ENCODE measurements at places on chromosomes 2 and 18.

- DNase-seq, result no peak
Observed at GRCh38 chr2:135590619-135591260, 59.5 kb downstream of the R3HDM1 start.

DNA sequence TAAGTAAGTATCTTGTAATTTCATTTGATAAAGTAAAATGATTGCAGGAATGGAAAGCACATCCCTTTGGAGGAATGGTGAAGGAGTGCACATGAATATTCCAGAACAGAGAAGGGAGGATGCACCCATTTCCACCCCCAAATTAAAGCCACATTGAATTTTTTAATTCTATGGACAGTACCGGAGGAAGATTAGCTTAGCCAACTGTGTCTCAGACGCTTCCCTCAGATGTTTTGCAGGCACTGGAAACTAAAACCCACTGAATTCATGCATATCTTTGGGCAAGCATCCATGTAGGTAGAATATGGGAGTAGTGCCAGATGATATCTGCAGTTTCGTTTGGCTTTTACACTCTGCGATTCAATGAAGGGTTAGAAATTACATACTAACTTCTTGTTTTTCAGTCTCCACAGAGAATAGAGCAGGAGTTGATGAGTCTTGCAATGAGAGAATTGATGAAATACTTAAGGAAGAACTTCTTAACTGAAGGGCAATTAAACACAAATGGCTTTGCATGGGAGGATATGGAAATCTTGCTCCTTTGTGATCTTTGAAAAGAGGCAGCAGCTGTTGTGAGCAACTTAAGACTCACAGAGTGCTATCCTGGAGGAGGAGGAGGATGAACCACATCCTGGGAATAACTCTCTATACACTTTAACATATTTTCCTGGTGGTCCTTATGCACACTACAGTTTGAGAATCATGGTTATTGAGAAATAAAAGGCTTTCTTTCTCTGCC lies 71.7 kb upstream of the MYO3B start:
- no peak for DNase-seq

GRCh38 chr2:147086715-147087114 lies 758.1 kb upstream of the ACVR2A start:
- no peak for DNase-seq

DNA sequence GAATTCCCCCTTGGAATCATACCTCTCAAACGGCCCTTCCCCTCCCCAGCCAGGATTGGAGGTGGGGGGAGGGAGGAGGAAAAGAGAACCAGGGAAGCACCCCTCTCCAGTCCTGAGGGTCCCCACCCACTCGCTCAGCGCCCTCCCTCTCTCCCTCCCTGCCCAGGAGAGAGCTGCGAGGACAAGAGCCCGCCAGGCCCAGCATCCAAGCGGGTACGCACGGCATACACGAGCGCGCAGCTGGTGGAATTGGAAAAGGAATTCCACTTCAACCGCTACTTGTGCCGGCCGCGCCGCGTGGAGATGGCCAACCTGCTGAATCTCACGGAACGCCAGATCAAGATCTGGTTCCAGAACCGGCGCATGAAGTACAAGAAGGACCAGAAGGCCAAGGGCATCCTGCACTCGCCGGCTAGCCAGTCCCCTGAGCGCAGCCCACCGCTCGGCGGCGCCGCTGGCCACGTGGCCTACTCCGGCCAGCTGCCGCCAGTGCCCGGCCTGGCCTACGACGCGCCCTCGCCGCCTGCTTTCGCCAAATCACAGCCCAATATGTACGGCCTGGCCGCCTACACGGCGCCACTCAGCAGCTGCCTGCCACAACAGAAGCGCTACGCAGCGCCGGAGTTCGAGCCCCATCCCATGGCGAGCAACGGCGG lies 14.4 kb downstream of the HOXD3 start:
- peak; percentile 70 for DNase-seq

DNA sequence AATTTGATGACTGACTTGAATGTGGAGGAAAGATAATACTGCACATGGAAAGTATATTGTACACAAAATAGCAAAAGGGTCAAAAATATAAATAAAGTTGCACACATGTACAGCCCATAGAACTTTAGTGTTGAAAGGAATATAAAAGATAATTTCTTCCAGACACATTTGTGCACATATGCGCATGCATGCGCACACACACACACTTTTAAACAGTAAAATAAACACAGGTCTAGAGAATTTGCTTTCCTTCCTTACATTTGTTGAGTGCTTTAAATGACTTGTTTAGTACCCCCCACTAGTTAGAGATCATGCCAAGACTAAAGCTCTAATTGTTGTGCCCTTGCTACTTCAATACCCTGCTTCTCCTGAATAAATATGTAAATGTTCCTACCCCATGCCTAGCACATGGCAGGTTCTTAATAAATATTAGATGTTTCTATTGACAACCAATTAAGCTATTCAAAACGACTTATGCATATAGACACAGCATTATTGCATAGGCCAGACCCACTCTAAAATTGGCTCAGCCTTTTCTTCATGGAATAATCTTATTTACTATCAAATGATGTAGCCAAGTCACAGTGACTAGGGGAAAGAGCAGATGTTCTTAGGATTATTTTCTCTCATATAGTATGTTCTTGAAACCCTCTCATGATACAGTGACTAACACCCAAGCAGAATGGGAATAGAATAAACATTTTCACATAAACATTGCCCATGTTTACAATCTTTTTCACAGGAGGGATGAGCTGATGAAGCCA lies 165.5 kb upstream of the ACVR2A start:
- no peak for DNase-seq

- no peak for DNase-seq
Observed at GRCh38 chr2:105950521-105951383, 206.0 kb downstream of the NCK2 start.

- no peak for DNase-seq
Observed at GRCh38 chr18:51716277-51716676, 518.8 kb upstream of the MEX3C start.

DNA sequence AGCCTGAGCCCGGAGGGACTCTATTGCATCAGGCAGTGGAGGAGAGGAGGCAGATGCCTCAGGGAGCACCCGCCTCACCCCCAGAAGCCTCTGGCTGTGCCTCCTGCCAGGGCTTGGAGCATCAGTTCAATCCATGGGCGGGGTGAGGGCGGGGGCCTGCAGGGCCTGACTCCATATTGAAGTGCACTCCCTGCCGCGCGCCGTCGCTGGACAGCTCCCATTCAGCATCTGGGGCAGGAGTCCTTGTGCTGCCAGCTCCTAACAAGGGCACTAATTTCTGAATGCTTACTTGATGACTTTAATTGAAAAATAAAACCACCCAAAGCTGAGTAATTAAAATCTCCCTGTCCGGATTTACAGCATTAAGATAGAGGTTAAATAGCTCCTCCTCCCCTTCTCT lies 23.8 kb downstream of the C1QL2 start:
- no peak for DNase-seq

- DNase-seq, result no peak
Observed at GRCh38 chr2:152611458-152612231, 105.6 kb downstream of the PRPF40A start.

DNA sequence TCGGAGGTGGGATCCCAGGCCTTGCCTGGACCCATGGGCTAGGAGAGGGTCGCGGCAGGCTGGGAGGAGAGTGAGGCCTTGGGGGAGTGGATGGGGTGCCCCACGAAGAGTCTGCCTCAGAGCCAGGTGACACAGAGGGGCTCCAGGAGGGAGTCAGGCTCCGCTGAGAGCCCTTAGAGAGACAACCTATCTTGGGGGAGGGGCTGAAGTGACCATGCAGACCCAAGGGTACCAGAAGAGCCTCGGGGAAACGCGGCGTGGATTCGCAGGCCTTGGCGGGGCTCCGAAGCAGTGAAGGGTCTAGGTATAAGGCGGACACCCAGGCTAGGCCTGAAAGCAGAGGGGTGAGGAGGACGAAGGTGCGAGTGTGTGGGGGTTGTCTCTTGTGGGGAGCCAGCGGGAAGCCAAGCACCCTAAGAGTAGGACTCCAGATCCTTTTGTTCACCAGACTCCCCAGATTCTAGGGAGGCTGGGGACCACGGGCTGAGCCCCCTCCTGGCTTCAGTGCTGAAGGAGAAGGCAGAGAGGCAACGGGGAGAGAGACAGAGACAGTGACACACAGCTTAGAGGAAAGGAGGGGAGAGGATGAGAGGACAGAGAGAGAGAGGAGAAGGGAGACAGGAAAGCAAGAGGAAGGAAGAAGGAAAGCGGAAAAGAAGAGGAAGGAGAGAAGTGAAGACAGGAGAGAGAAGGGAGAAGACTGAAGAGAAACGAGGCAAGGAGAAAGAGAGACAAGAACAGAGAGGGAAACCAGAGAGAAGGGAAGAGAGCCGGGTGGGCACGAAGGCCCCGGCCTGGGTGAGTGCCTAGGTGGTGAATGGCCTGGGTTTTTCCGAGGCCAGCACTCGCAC lies 1.1 kb upstream of the HOXD11 start:
- DNase-seq, result no peak

GRCh38 chr2:23777826-23778225 lies 149.1 kb downstream of the ATAD2B start:
- DNase-seq, result no peak

DNA sequence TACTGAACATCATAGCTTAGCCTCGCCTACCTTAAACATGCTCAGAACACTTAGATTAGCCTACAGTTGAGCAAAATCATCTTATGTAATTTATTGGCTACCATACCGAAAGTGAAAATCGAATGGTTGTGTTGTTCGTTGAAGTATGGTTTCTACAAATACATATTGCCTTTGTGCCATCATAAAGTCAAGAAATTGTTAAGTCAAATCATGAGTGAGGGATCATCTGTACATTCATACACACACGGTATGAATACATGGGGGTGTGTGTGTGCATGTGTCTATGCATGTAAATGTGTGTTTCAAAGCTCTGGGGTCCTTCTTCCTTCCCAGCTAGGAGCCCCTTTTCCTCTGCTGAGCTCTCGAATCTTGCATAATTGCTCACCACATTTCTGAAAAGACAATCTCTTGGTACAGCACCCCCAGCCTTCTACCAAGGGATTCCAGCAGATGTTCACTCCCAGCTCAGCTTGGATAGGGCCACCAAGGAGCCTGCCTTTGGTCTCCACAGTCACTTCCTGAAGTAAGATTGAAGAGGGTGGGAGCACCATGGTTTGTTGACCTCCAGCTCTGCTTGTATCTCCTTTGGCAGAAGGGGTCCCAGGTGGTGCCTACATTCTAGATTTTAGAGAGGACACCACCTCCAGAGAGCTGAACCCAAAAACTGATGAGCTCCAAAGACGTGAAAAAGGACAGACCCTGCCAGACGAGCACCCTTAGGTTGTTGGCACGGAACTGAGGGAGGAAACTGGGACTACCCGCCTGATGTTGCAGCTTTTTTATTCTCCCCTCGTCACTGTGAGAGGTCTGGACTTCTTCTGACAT lies 33.2 kb upstream of the CYP1B1 start:
- no peak for DNase-seq

DNA sequence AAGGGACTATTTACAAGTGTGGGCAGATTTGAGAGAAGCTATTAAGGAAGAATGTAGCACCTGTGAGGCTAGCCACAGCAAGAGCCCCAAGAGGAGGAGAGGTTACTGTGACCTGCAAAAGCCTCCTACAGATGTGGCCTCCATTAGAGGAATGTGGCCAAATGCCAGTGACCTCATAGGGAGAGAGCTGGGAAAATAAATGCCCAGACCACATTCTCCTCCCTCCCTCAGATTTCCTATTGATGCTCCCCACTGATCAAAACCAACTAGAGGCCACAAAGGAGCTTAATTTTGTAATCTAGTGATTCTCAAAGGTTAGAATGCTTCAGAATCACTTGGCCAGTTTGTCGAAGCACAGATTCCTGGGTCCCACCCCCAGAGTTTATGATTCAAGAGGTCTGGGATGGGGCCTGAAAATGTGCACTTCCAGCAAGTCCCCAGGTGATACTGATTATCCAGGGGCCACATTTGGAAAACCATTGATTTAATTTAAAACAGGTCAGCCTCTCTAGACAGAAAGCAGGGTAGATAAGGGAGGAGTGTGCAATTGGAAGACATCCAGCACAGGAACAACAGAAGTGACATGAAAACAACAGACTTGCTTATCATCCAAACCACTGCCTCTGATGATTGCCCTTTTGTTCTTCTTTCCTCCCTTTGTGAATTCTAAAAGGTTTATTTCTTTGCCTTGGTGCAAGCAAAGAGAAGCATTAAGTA lies 61.2 kb upstream of the RBBP8 start:
- no peak for DNase-seq

GRCh38 chr18:79819064-79819967 lies 21.6 kb downstream of the KCNG2 start:
- DNase-seq, result no peak

DNA sequence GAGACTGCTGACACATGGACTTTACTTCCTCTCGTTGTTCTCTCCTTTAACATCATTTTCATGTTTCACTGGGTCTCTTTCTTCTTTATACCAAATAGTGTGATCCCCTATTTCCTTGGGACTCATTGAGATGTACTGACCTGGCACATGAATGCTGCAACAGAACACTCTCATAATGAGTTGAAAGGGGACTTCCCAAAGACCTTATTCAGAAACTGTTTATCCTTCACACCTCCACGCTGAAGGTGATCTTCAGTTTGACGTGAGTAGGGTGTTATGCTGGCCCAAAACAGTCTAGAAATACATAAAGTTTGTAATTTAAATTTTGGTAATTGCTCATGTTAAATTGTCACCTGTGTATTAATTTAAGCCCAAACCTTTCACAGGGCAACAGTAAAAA lies 1096.8 kb upstream of the GYPC start:
- DNase-seq, result no peak

- no peak for DNase-seq
Observed at GRCh38 chr2:134368009-134368817, 114.3 kb downstream of the MGAT5 start.

- no peak for DNase-seq
Observed at GRCh38 chr2:157843081-157843480, 33.0 kb downstream of the ACVR1 start.

DNA sequence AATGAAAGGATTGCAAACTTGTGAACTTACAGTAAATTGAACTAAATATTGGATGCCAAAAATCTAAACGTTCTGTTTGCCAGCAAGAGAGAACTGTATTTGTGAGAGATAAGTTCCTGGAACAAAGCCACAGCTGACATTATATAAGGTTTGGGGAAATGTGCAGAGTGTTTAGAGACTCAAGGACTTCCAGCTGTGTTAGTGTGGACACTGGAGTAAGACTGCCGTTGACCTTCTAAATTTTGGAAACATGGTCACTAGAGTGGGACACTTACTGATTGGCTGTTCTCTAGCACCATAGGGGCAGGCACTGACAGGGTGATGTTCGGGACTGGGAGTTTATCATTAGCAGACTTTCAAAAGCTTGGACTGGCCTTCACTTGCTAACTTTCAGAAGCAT lies 40.5 kb downstream of the SCN9A start:
- DNase-seq, result no peak

DNA sequence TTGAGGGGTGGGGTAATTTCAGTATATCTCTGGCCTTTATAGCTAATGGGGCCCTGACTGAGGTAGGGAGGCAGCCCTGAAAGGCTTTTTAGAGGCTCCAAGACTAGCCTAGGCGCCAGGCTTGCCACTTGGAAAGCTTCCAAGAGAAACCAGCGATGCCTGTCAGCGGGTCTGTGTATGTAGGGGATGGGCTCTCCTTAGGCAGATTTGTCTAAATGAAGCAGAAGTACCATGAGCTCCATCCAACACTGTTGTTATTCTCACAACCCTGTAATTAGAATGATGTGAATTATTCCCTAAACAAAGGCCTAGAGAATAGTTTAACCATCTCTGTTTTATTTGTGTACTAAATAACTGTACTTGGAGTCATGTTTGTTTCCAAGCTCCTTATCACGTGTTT lies 138.1 kb downstream of the B3GNT2 start:
- DNase-seq, result no peak
